Natural killer cell treated with Interleukin-12 subunit alpha and Interleukin-12 subunit beta and Interleukin-15 and Interleukin-18, amount 100 ng/mL, for 72 hours (primary cell): ENCODE measurements at places on chromosomes 12 and 14.

- no peak overlapping the region for H3K27ac ChIP-seq
- no peak for DNase-seq
- no peaks in the 10 kb centered on the region for H3K27me3 ChIP-seq
- H3K36me3 ChIP-seq, result no peaks in the 10 kb centered on the region
- H3K4me1 ChIP-seq, result no peaks in the 10 kb centered on the region
- no peak overlapping the region for H3K4me3 ChIP-seq
Observed at GRCh38 chr14:74504874-74505720, 11.5 kb downstream of the ISCA2 start.

GRCh38 chr14:64614166-64614565 lies 64.4 kb downstream of the PPP1R36 start:
- no peaks in the 10 kb centered on the region for H3K4me1 ChIP-seq
- no peaks in the 10 kb centered on the region for H3K36me3 ChIP-seq
- peaks cover 2% of the 10 kb centered on the region for H3K27me3 ChIP-seq
- no peak for DNase-seq
- H3K27ac ChIP-seq, result no peak overlapping the region
- H3K4me3 ChIP-seq, result no peak overlapping the region

DNA sequence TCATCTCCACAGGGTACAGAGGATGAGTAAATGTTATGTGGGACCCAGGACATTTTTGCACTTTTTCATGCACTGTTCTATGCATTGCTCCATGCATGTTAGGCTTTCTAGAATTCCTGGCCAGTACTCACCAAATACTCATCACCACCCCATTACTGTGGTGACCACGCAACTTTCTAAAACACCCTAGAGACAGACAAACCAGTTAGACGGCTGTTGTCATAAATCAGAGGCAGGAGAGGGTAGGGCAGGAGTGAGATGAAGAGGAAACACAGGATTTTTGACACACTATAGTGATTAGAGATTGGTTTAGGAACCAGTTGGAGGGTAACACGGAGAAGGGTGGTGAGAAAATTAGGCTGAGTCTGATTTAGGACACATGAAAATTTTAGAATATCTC lies 59.3 kb downstream of the IFNG start:
- no peak for DNase-seq
- no peak overlapping the region for H3K4me3 ChIP-seq
- H3K27ac ChIP-seq, result peak overlapping the region; percentile 9
- peaks cover 28% of the 10 kb centered on the region for H3K36me3 ChIP-seq

DNA sequence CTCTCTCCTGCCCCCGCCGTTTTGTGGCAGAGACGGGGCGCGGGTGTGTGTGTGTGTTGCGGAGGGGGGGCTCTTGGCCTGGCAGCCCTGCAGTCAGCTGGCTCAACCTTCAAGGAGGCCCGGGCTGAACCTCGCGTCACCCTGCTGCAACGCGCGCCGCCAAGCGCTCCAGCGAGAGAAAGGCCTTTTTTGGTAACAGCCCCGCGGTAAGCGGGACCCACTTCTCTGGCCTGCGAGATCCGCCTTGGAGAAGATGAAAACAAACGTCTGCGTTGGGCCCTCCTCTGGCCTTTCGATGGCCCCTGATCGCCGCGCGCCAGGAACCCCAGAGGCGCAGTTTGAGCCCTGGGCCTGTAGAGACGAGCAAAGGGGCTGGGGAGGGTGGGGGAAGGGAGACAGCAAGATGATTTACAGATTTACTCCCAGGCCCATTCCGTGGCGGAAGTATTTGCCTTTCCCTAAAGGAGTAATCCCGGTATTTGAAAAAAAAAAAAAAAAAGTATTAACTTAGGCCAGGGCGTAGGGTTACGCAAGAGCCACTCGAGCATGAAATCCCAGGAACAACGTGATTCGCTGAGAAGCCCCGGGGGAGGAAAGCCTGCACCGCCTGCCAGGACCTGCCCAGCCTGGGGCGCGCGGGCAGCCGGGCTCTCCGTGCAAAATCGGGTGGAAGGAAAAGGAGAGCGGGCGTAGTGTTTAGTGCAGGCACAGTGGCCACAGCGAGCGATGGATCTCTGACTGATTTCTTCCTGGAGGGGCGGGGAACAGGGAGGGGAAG lies 4.5 kb upstream of the IRF2BPL start:
- no peaks in the 10 kb centered on the region for H3K27me3 ChIP-seq
- H3K36me3 ChIP-seq, result no peaks in the 10 kb centered on the region
- DNase-seq, result peak; percentile 82
- peak overlapping the region; percentile 94 for H3K27ac ChIP-seq
- peak overlapping the region; percentile 90 for H3K4me3 ChIP-seq

- peak overlapping the region; percentile 45 for H3K27ac ChIP-seq
- peak overlapping the region; percentile 85 for H3K4me3 ChIP-seq
- no peak for DNase-seq
Observed at GRCh38 chr12:19131025-19131444, 1.5 kb downstream of the PLEKHA5 start.
